Hepatocyte (in vitro differentiated cells): ENCODE measurements at places on chromosomes 1 and 21. TPM values are rescaled to one million over a fixed set of nuclear protein-coding genes. Genes with fewer than 3 reads are reported as not detected.

DNA sequence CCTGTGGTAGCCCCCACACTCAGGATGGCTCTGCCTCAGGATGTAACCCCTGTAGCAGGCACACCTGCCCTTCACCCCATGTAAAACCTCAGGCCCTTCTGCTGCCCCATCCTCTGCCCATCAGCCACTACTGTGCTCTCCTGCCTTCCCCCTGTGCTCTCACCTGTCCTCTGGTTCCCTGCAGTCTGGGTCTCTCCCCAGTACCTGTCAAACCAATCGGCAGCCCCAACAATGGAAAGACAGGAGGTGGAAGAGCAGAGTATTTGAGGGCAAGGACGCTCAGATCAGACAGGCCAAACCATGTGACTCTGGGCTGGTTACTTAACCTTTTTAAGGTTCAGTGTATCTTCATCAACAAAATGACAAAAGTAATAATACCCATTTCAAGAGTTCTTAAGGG lies 30.9 kb downstream of the SMIM12 start:
- DNase-seq: no peak

DNA sequence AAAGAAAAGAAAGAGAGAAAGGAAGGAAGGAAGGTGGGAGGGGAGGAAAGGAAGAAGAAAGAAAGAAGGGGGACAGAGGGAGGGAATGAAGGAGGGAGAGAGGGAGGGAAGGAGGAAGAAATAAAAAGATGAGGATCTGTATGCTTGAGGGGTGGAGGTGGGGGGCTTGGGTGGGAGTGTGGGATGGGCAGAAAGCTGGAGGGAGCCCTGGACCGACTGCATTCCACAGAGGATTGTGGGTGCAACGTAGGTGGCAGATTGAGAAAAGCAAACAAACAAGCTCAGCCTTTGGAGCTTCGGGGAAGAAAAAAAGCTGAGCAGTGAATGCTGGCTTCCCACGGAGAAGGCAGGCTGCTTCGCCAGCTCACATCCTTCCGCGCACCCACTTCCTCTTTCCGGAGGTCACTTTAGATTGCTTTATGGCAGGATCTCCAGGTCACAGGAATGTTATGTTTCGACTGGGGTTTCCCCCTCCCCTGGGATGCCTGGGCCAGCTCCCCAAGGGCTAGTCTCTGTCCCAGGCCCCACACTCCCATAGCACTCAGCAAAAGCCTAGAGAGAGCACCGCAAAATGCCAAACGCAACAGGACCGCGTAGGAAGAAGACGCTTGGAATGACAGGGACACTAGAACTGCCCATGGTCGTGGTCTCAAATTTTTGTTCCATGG lies 20.7 kb upstream of the LGALS8 start:
- peak; percentile 79 for DNase-seq

TMEM51 gene
- polyA plus RNA-seq: 23.4 and 25.1 TPM in 2 replicates

GRCh38 chr1:183302452-183303322 lies 115.5 kb downstream of the NMNAT2 start:
- no peak for DNase-seq

GRCh38 chr1:53123453-53124140 lies 18.8 kb downstream of the SLC1A7 start:
- no peak for DNase-seq

ARHGEF19 gene
- 24.7 and 24.8 TPM in 2 replicates for polyA plus RNA-seq

DNA sequence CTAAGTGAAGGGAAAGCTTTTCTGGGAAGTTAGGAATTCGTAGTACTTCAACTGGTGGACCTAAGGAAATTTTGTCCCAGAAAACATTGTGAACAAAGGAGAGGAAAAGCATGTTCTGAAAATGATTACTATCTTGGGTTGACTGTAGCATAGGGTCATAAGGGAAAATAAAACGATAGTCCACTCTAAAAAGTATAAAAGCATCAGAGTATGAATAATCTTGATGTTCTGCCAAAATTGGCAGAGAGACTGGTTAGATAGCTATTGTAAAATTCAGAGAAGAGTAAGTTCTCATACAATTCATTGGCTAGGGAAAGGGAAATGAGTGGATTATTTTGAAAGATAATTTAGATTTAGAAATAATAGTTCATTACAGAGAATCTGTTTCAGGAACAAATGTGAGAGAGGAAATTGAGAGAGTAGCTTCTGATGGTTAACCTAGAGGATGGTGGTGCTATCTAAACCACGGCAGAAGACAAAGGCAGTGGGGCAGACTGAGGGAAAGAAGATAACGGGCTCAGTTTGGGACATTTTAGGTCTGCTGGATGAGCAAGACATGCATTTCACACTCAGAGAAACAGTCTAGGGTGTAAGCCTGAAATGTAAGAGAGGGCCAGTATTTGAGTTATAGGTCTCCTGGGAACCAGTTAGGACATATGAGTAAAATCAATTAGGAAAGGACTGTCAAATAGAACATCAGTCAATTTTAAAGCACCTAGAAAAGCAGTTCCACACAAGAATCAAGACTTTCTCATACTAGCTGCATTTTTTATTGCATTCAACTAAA lies 799.3 kb upstream of the CXADR start:
- DNase-seq: no peak

DNA sequence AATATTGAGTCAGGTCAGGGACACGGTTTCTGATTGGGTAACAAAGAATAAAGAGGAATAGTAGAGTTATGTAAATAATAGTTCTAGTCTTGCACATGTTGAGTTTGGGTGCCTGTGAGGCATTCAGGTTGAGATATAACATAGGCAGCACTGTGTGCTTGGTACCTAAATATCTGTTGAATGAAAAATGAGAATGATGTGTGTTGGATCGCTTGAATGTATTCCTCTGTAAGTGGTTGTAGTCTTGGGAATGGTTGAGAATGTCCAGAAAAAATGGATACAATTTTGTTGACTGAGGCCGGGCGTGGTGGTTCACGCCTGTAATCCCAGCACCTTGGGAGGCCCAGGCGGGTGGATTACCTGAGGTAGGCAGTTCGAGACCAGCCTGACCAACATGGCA lies 116.3 kb upstream of the HNRNPU start:
- DNase-seq: no peak

- no peak for DNase-seq
These were observed 96.5 kb downstream of the NEK7 start for GRCh38 chr1:198253259-198253658.

DNA sequence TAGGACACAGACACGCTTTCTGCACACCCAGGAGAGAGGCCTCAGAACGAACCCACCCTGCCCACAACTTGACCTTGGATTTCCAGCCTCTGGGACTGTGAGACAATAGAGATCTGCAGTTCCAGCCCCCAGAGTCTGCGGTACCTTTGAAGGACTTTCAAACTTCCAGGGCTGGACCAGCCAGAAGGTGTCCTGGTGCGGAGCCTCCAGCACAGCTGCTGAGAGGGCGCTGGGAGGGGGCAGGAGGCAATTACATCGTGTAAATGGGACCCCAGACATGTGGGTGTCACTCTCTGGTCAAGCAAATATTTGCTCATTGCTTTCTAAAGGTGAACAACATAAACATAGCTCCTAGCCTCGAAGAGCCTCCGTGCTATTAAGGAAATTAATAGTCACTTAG lies 58.7 kb upstream of the ACTRT2 start:
- DNase-seq: no peak

GRCh38 chr1:145863282-145864018 lies 4.6 kb upstream of the PIAS3 start:
- DNase-seq: no peak

DNA sequence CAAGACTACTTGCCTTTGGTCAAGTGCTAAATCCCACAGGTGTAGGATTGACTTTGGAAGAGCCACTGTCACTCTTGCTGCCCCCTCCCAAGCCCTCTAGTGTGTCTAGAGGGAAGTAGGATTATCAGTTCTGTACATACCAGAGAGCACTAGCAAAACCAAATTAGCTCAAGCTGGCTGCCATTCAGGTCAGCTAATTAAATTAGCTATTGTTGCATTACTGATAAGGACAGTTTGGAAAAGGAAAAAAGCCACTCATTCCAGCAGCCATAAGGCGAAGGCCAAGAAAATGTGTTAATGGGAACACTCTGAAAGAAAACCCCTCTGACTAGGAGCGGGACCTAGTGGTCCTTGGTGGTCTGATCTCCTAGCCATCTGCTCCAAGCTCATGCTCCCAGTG lies 321.7 kb downstream of the PBX1 start:
- DNase-seq: no peak

GBP3 gene
- 5.4 and 5.5 TPM in 2 replicates for polyA plus RNA-seq

FCRL1 gene
- polyA plus RNA-seq: not detected in 2 replicates

GRCh38 chr21:42004406-42005199 lies 5.6 kb downstream of the ZBTB21 start:
- DNase-seq: no peak
